ENCODE measurements at places on chromosomes 6 and 20.
A peak's percentile ranks its signal among the peaks of the same experiment; 100 is the strongest.

DNA sequence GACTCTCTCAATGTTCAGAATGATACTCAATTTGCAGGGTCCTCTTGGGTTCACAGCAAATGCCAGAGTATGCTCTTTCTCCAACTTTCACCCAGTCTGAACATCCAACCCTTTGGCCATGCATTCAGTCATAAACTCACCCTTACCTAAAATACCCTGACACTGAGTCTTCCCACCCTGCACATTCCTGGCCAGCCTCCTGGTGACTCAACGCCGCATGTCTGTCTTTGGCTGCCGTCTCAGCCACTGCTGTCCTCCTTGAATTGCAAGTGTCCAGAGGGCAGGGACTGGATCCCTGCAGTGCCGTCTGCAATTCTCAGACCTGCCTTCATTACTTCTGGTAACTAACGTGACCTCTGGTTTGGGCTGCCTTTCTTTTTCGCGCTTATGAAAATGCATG is 593.4 kb downstream of the QKI start:
- no peak for DNase-seq

- DNase-seq, result peak; percentile 45
These were observed 115.1 kb upstream of the ARID1B start for GRCh38 chr6:156662025-156662445.

DNA sequence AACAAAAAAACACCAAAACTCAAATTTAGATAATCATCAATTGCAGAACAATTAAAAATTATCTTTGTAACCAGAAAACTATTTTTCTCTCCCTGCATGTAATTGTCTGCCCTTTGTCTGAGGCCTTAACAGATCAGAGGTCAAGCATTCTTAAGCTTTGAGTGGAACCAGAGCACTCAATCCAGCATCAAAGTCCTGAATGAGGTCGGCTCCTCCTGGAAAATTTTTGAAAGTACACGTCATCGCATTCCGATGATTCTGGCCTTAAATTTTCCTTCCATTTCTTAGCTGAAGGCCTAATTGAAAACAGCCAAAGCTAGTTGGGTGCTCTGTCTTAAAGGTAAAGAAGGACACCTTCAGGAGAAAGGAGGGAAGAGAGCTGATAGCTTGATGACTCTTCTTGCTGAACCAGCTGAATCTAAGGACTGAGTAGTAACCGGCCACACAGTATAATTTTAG is 510.2 kb upstream of the SULF2 start:
- peak; percentile 93 for DNase-seq

GRCh38 chr6:33508935-33509926 is 54.9 kb downstream of the ZBTB9 start:
- no peak for DNase-seq

DNA sequence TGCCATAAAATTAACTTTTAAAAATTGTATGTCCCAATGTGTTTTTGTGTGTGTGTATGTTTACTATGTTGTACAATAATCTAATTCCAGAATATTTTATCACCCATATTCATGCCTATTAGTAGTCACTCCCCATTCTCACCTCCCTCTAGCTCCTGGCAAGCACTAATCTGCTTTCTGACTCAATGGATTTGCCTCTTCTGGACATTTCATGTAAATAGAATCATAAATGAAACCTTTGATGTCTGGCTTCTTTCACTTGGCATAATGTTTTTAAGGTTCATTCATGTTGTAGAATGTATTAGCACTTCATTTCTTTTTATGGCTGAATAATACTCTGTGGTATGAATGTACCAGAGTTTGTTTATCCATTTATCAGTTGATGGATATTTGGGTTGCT is 15.4 kb downstream of the SH3BGRL2 start:
- DNase-seq, result no peak

DNA sequence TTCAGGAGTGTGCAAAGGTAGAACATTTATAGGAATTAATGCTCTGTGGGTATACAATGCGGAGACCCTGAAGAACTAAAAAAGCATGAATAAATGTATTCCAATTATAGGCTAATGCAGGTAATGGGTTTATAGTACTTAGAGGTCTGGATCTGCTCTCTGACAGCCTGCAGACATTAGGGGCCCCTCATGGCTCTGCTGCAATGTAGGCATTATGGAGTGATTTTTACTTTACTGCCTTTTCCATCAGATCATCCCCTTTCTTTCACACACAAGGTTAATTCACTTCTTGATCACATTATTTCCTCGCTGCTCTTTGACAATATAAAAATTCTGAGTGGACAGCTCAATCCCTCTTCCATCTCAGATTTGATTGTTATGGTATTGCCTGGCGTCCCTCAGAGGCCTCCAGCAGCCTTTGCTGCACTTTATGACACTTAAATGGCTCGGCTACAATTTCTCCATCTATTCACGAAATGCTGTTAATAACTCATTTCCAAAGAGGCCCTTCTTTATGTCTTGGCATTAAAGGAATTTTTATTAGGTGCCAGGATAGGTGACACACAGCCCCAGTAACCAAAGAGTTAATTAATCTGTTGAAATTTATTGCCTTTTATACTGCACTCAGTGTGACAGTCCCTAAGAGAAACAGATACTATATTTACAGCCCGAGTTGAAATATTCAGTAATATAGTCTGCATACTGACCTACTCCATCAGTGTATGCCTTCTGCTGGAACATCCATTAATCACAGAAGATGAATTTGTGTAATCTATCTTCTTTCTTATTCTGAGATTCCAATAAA is 33.4 kb upstream of the SLC35B3 start:
- DNase-seq, result no peak

- no peak for DNase-seq
These were observed 51.0 kb upstream of the SNAP25 start for GRCh38 chr20:10167594-10167993.

- no peak for DNase-seq
These were observed 206.3 kb downstream of the PREX1 start for GRCh38 chr20:48621376-48622078.

GRCh38 chr6:115131709-115132490 is 789.1 kb upstream of the HS3ST5 start:
- DNase-seq, result no peak

DNA sequence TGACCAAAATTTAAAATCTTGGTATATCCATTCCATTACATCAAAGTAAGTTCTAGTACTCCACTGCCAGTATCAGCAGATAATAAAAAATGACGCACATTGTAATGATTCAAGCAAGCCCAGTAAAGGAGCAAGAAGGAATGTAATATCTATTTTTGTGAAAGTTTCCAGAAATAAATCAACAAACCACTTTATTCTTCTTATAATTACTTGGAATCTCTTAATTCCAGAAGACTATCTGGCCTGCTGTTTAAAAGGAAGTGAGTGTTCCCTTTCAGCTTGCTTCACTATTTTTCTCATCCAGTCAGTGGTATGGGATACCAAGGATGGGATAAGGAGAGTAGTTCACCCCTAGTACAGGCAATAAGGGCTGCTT is 42.2 kb upstream of the DSE start:
- no peak for DNase-seq

GRCh38 chr20:17969278-17969883 is 563 bp downstream of the MGME1 start:
- no peak for DNase-seq

- DNase-seq, result no peak
These were observed 125.5 kb downstream of the GPX5 start for GRCh38 chr6:28651161-28651560.

DNA sequence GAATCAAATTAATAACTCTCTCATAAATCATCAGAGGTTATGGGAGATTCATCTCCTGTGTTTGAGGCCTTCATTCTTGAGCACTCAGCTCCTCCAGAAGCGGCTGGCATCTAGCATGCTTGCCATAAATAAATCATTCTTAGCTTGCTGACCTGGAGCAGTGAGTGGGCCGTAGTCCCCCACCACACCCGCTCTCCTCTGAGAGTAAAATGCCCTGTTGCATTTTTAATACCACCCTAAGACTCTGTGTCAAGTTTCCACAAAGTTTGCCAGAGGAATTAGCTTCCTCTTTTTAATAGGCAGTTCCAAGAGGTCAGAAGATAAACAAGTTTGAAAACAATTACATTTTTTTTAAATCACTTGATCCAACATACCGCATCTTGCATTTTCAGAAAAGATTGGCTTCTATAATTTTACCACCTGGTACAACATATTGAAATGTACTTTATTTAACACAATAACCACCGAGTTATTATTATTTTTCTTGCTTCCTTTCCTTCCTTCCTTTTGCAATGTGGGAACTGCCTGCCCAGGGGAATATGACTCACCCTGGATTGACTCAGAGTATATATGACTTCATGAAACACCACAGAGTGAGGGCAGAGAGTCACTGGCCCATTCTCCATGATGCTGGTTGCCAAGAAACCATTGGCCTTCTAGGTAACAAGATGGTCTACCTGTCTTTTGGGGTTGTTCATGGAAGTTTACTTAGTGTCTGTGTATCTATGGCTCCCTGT is 29.4 kb upstream of the CLIC5 start:
- DNase-seq, result no peak

GRCh38 chr20:5140195-5140594 is 13.4 kb downstream of the CDS2 start:
- DNase-seq, result no peak

- peak; percentile 38 for DNase-seq
These were observed 28.7 kb downstream of the PTPRK start for GRCh38 chr6:128491610-128492206.

- DNase-seq, result no peak
These were observed 124.3 kb downstream of the DLL1 start for GRCh38 chr6:170166511-170167122.

DNA sequence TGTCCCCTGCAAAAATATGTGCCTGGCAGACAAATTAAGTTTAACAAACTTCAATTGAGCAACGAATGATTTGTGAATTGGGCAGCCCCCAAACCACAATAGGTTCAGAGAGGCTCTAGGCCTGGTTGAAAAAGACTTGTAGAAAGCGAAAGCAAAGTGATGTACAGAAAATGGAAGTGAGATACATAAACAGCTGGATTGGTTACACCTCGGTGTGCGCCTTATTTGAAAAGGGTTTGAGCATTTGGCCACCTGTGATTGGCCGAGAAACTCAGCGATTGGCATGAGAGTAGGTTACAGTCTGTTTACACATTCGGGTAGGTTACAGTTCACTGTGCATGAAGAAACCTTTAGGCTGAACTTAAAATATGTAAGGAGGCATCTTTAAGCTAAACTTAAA is 136.9 kb downstream of the CD83 start:
- no peak for DNase-seq

DNA sequence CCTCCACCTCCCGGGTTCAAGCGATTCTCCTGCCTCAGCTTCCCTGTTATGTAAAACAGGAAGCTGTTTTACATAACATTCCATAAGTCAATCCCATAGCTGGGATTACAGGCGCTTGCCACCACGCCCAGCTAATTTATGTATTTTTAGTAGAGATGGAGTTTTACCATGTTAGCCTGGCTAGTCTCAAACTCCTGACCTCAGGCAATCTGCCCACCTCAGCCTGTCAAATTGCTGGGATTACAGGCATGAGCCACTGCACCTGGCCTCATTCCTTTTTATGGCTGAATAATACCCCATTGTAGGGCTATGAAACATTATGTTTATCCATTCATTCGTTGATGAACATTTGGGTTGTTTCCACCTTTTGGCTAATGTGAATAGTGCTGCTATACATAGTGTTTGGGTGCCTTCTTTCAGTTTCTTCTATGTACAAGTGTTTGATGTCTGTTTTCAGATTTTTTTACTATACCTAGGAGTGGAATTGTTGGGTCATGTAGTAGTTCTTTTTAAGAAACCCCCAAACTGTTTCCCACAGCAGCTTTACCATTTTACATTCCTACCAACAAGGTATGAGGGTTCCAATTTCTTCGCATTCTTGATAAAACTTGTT is 138.7 kb upstream of the COL21A1 start:
- DNase-seq, result no peak

DNA sequence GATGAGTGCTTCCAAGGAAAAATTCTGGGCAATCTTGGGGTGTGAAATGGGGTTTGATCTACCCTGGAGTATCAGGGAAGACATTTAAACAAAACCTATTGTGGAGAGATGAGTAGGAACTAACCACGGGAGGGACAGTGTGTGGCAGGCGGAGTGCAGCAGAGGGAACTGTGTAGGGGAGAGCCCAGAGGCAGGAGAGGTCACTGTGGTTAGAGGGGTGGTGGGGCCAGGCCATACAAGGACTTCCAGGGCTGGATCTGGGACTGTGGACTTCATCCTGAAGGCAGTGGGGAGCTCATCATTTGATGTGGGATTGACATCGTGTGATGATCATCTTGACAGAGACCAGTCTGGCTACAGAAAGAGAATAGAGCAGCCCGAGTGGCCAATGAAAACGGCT is 89.0 kb downstream of the TOX2 start:
- no peak for DNase-seq

- DNase-seq, result peak; percentile 77
These were observed 226.2 kb downstream of the DHX35 start for GRCh38 chr20:39188266-39188765.

DNA sequence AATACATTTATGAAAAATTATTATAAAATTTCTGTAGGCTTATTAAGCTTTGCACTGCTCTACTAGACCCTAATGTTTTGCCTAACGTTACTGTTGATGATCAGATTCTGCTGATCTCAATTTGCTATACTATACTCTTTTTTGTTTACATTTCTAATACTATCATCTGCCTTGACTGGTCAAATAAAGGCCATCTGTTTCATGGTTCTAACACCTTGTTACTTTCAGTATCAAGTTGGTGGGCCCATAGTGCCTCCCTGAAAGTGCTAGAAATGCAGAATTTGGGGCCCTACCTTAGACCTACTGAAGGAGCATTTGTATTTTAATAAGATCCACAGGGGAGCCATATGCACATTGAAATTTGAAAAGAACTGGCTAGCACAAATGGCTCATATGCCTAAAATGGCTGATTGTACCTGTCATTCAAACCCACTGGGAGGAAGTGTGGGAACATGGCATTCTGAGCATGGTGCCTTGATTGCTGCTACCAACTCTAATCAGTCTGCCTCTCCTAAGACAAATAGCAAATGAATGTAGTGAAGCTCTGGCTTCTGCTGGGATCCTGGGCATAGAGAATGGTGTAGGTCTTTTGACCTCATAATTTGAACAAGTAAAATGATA is 199.1 kb upstream of the BTBD3 start:
- no peak for DNase-seq

DNA sequence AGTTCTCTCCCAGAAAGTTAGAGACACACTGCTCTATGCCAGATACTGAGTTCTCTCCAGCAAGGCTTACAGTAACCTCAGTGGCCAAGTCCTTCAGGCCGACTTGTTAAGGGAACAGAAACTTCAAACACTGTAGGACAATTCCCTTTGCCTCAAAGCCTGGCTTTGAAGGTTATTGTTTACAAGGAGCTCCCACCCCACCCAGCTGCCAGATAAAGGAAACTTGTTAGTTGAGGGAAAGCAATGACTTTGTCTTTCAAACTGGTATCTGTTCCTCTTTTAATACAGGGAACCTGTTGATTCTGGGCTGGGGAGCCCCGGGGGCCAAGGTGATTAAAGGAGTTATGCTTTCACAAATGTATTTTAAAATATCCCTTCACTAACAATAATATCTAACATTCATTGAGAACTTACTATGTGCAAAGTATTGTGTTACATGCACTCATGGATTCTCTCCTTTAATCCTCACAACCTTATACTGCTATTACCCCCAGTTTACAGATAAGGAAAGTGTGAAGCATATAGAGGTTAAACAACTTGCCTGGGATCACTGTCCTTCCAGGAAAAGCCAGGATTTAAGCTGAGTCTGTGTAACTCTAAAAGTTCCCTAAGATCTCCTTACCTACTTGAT is 27.6 kb upstream of the CDKN1A start:
- no peak for DNase-seq
